ENCODE measurements at places on chromosomes 11 and 22. TPM values are rescaled to one million over a fixed set of nuclear protein-coding genes. Genes with fewer than 3 reads are reported as not detected.

GRCh38 chr22:28907311-28908008, 24.1 kb downstream of the ZNRF3 start:
- DNase-seq: no peak

- no peak for DNase-seq
Observed at GRCh38 chr22:29313576-29314466, 1.7 kb downstream of the RASL10A start.

DNA sequence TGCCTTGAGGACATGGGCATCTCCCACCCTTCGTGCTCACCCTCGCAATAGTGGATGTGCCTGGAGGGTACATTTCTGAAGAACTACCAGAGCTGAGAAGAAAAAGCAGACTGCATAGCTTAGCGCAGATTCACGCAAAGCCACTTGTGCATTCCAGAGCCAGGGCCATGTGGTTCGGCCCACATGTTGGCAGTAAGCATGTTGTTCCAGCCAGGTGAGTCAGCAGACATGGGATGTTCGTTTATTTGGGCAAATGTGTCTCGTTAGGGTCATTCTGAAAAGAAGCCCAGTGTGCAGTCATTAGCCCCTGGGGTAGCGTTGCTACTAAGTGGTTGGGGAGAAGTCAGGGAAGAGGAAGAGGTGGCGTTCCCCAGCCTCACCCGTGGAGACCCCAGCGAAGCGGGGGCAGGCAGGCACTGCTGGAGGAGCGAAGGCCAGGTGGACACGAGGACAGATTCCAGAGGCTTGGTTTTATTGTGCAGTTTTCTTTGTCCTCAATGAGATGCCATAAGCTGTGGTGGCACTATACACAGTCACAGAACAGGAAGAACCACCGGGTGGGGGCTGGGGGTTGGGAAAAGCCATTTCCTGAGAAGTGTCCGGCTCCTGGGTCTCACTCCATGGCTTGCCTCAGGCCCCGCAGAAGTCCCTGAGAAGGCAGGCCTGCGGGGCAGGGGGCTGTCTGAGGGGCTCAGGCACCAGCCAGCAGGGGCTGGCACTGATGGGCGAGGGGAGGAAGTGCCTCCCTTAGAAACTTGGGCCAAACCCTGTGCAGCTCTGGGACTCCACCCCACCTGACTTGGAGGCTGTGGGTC, 5.0 kb downstream of the THY1 start:
- DNase-seq: no peak

DNA sequence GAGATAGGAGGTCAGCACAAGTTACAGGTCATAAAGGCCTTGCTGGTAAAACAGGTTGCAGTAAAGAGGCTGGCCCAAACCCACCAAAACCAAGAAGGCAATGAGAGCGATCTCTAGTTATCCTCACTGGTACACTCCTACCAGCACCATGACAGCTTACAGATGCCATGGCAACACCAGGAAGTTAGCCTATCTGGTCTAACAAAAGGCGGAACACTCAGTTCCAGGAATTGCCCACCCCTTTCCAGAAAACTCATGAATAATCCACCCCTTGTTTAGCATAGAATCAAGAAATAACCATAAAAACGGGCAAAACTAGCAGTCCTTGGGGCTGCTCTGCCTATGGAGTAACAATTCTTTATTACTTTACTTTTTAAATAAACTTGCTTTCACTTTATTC, 43.5 kb upstream of the B3GAT1 start:
- no peak for DNase-seq

- no peak for DNase-seq
Observed at GRCh38 chr11:61960532-61960931, 6.9 kb downstream of the FTH1 start.

Gene C11orf65
- 0.70 TPM for polyA plus RNA-seq

Measured in forelimb muscle (tissue), 1 donor.